Left ventricle myocardium inferior (tissue), 1 donor: ENCODE measurements at places on chromosomes 7 and 10. TPM values are rescaled to one million over a fixed set of nuclear protein-coding genes. Genes with fewer than 3 reads are reported as not detected.

GRCh38 chr7:18570890-18571478, 75.4 kb downstream of the HDAC9 start:
- H3K27ac ChIP-seq = no peak overlapping the region
- DNase-seq = no peak

DNA sequence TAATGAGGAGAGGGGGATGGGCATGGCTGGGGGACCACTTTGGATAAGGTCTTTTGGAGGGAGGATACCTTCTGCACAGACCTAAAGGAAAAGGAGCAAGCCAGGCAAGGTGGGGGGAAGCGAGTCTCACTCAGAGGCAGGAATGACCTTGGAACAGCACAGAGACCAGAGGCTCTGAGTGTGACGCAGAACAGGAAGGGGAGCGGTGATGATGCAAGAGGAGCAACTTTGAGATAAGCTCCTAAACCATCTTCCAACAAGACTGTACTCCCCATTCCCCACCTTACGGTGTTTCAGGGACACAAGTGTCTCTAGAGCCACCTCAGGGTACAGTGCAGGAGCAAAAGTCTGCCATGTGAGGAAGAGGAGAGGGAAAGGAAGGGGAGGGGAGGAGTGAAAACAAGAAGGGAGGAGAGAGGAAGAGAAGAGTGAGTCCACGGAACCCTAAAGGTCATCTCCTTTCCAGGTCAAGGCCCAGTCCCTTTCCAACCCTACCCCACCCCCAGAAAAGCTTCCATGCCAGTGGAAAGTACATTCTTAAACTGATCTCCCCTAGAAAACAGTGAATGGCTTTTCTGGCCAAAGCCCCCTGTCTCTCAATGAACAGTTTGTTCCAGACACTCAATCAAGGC, 54.1 kb downstream of the JAZF1 start:
- no peak for DNase-seq
- H3K27me3 ChIP-seq = no peaks in the 10 kb centered on the region
- no peak overlapping the region for H3K4me3 ChIP-seq
- H3K27ac ChIP-seq = no peak overlapping the region
- no peaks in the 10 kb centered on the region for H3K36me3 ChIP-seq
- peaks cover 65% of the 10 kb centered on the region for H3K4me1 ChIP-seq

DNA sequence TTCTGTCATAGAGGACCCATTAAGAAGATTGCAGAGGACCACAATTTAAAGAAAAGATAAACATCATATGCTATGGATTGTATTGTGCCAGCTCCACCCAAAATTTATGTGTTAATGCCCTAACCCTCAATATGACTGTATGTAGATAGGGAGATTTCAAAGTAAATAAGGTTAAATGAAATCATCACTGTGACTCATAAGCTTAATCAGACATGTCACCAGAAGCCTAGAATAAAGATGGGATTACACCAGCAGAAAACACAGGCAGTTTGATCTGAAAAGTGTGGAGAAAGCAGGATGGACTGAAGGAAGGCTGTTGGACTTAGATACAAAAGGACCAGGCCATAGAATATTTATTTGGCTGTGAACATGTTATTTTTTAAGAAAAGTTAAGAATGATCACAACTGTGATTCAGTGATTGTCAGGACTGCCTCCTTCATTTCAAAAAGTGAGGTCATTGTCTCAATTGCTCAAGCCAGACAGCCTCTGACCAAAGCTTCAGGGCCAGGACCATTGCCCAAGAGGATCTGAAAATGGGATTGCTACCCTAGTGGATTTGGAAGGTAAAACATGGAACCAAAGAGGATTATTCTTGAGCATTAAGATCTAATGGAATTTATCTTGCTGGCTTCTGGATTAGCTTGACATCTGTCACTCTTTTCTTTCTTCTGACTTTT, 270.8 kb upstream of the POM121L12 start:
- no peak overlapping the region for H3K27ac ChIP-seq
- no peaks in the 10 kb centered on the region for H3K27me3 ChIP-seq
- no peak for DNase-seq
- no peaks in the 10 kb centered on the region for H3K4me1 ChIP-seq

DNA sequence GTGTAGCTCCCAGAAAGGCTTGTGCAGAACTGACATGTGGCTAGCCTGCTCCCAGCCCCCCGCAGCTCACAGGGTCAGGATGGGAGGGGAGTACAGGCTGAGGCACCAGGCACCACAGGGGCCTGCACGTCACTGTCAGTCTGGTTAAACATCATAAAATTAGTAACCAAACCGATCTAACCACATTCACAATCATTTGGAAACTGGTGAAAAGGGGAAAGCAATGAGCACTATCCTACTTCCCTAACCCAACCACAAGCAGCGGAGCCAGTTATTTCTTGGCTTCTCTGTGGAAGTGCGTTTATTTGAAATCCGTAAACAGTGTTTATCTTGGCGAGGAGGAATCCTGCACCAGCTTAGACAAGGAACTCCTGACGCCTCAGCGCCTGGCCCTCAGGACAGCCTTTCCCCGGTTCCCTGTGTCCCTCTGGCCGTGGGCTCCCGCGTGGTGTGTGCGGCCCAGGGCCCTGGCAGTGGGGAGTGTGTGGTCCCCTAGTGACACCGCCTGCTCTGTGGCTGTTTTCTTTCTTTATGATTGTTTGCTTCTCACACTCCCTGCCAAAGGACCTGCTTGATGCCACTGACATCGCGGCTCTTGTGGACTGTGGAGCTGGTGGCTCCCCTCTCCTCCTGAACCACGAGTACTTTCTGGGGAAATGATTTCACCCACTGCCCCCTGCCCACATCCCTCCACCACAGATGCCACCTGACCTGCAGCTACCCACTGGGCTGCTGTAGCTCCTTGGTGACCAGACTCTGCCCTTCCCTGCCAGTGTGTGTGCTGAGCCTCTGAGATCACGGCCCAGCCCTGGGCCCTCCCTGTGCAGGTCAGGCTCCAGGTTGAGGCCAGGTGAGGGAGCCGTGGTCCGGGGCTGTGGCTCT, 38.0 kb downstream of the INPP5A start:
- no peak overlapping the region for H3K4me3 ChIP-seq
- H3K27me3 ChIP-seq = no peaks in the 10 kb centered on the region
- H3K36me3 ChIP-seq = no peaks in the 10 kb centered on the region
- H3K4me1 ChIP-seq = peaks cover 81% of the 10 kb centered on the region
- peak overlapping the region; percentile 44 for H3K27ac ChIP-seq

GRCh38 chr7:14065286-14065685, 75.8 kb upstream of the ETV1 start:
- no peaks in the 10 kb centered on the region for H3K27me3 ChIP-seq
- H3K27ac ChIP-seq = no peak overlapping the region
- H3K4me1 ChIP-seq = no peaks in the 10 kb centered on the region
- no peak overlapping the region for H3K4me3 ChIP-seq
- H3K36me3 ChIP-seq = no peaks in the 10 kb centered on the region
- no peak for DNase-seq

DNA sequence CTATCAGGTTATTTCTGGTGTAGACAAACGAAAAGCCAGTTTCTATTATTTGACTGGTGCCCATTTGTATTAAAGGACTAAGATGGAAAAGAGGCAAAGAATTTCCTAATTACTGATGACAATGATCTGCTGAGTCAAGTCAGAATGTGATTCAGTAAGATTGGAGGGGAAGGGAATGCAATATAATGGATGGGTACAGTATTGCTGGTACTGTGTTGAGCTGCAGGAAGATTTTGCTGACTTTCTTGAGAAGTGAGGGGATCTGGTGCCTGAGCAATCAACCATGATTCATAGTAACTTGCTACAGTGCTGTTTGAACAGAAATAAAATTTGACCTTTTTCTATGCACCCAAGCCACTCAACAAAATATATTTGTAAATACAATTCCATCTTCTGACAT, 139.1 kb upstream of the RHEB start:
- no peaks in the 10 kb centered on the region for H3K27me3 ChIP-seq
- DNase-seq = no peak
- H3K36me3 ChIP-seq = no peaks in the 10 kb centered on the region
- peaks cover 18% of the 10 kb centered on the region for H3K4me1 ChIP-seq

- no peaks in the 10 kb centered on the region for H3K27me3 ChIP-seq
- H3K4me3 ChIP-seq = no peak overlapping the region
- H3K36me3 ChIP-seq = peaks cover 10% of the 10 kb centered on the region
- no peak overlapping the region for H3K27ac ChIP-seq
Observed at GRCh38 chr7:45696476-45696875, 122.3 kb downstream of the ADCY1 start.

ANXA8L1 gene
- total RNA-seq = not detected
